IPS DF 6.9 (cell line): ENCODE measurements at places on chromosomes 1 and 21.

DNA sequence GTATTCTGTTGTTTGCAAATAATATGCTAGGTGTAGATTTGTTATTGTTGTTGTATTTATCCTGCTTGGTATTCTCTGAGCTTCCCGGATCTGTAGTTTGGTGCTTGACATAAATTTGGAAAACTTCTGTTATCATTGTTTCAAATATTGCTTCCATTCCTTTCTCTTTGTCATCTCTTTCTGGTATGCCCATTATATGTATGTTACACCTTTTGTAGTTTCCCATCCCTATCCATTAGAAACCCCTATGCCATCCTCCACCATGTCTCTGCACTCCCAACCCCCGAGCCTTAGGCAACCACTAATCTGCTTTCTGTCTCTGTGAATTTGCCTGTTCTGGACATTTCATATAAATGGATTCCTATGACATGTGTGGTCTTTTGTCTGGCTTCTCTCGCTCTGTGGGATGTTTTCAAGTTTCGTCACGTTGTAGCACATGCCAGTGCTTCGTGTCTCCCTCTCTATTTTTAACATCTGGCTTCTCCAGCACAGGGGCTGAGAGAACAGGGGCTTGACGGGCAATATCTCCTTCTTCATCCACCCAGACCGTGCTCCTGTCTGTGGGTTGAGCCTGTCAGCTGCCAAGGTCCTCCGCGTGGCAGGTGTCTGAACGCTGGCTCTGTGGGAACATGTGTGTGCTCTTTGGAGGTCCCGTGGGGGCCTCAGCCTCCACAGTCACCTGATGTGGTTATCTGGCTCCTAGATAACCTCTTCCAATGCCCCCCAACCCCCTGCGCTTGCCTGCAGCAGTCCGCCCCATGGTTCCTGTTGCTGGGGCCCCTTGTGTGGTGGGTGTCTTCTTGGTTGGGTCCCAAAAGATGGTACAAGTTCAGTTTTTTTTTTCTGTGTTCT is 32.8 kb upstream of the MAN1C1 start:
- H3K4me1 ChIP-seq, result peaks cover 7% of the 10 kb centered on the region
- no peaks in the 10 kb centered on the region for H3K27me3 ChIP-seq
- no peak overlapping the region for H3K4me3 ChIP-seq
- H3K27ac ChIP-seq, result no peak overlapping the region

- no peak overlapping the region for H3K4me3 ChIP-seq
- H3K27ac ChIP-seq, result no peak overlapping the region
- H3K36me3 ChIP-seq, result no peaks in the 10 kb centered on the region
Observed at GRCh38 chr1:44834328-44834727, 8.7 kb downstream of the PTCH2 start.

DNA sequence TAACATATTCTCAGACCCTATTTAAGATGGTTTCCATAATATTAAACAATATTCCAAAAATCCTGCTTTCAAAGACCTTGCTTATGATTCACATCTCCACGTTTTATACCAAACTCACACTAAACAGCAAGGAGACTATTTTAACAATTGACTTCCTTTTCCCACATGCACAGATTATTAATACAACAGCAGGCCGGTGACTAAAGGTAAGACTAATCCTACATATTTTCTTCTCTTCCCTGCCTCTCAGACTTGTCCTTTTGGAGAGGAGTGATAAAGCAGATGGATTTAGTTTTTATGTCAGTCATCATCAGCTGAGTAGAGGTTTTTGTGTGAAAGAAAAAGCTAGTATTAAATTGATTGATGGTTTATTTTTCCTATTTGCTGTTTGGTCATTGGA is 400.6 kb downstream of the NTNG1 start:
- H3K27ac ChIP-seq, result no peak overlapping the region
- no peak overlapping the region for H3K4me3 ChIP-seq
- no peaks in the 10 kb centered on the region for H3K36me3 ChIP-seq
- DNase-seq, result no peak

GRCh38 chr1:213861841-213862240 is 125.9 kb upstream of the PROX1 start:
- H3K27me3 ChIP-seq, result no peaks in the 10 kb centered on the region
- no peaks in the 10 kb centered on the region for H3K36me3 ChIP-seq
- no peak for DNase-seq
- no peak overlapping the region for H3K27ac ChIP-seq
- H3K4me1 ChIP-seq, result no peaks in the 10 kb centered on the region

DNA sequence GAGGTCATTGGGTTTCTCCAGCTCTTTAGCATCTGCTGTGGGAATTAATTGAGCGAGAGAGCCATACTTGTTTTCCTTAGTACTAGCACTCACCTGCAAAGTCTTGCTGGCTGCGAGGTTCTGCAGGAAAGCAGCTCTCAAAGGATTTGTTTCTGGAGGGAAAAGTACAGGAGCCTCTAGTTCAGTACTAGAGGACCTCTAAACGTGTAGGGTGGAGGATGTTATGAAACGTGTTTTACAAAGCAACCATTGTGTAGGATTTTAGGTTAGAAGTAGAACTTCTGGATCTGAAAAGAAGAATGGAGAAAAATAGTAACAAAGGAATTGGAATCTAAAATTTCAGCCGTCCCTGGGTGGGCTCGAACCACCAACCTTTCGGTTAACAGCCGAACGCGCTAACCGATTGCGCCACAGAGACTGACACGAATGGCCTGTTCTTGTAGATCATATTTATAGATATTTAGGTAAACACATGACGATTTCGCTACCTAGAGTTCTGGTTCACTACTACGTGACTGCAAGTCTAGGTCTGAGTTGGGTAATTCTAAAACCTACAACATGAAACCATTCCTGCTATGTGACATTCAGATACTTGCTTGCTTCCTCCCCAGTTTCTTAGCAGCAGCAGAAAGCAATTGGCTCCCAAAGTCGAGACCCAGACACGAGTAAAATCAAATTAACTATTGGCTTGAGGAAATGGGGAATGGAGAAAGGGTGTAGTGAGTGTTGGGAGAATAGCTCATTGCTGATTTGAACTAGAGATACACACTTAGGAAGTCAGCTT is 60.2 kb upstream of the CFAP126 start:
- H3K27ac ChIP-seq, result no peak overlapping the region
- H3K4me1 ChIP-seq, result no peaks in the 10 kb centered on the region
- H3K4me3 ChIP-seq, result peak overlapping the region; percentile 66; the same call in 1 of the 2 replicates
- peaks cover 2% of the 10 kb centered on the region; the same call in 1 of the 2 replicates for H3K27me3 ChIP-seq

DNA sequence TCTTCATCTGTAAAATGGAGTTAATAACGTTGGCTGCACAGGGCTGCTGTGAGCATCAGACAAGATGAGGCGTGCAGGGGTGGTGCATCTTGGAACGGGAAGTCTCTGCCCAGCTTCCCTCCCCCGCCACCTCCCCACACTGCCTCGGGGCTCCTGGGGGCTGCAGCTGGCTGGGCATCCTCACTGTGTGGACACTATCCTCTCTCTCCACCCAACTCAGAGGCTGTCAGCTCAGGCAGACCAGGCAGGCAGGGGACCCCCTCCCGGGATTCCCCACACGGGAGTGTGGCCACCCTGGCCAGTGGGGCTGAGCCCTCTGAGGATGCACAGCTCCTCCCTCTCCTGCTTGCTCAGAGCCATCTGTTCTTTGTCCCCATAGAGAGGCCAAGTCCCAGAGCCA is 122.7 kb downstream of the CCDC185 start:
- H3K4me3 ChIP-seq, result no peak overlapping the region
- no peaks in the 10 kb centered on the region for H3K27me3 ChIP-seq
- no peak for DNase-seq
- H3K4me1 ChIP-seq, result 0 out of 2 replicates have a peak, but pooled peaks cover 3% of the 10 kb centered on the region
- no peak overlapping the region for H3K27ac ChIP-seq

DNA sequence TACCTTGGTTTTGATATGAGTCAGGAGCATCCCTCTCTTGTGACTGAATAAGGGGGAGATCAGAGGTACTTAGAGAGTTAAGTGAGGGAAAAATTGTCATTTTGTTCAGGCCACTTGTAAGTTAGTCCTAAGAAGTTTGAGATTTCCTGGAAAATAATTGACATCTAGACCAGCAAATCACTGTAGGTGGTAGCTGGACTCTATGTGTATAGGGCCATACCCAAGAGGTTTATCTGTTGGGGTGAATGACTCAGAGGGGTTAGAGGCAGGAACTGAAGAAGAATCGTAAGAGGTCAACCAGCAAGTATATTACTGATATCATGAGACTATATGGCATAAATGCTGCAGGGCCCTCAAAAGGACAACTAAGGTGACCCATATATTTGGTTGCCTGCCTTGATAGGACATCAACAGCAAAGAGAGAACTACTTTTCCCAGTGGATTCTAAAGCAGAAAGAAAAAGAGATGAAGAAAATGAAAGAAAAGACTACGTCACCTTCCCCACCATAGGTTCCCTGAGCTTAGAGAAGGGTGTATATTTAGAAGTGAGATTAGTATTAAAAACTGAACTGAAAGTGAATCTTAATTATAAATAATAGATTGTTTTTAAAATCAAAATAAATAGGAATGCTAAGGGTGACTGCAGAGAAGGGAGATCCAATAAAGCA is 8.0 kb upstream of the RNPC3 start:
- H3K27ac ChIP-seq, result no peak overlapping the region
- no peak for DNase-seq
- no peaks in the 10 kb centered on the region for H3K4me1 ChIP-seq
- no peaks in the 10 kb centered on the region; the same call in 1 of the 2 replicates for H3K27me3 ChIP-seq

DNA sequence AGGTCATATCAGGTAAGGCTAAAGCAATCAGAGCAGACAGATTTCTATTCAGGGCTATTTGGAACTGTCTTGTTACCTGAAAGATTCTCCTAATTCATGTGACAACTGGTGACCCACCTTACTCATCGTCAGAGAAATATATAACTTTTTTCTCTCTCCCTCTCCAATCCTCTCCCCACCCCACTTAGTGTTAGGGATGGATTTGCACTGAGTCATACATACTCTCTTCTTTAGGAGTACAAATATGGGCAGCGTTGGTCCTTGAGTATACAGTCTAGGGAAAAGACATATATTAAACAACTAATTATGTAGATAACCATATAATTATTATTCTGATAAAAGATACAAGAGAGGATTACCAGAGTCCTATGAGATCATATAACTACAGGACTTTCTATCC is 246.3 kb downstream of the HHIPL2 start:
- no peaks in the 10 kb centered on the region for H3K27me3 ChIP-seq
- H3K4me3 ChIP-seq, result no peak overlapping the region
- no peak for DNase-seq
- H3K4me1 ChIP-seq, result no peaks in the 10 kb centered on the region
- H3K36me3 ChIP-seq, result no peaks in the 10 kb centered on the region

DNA sequence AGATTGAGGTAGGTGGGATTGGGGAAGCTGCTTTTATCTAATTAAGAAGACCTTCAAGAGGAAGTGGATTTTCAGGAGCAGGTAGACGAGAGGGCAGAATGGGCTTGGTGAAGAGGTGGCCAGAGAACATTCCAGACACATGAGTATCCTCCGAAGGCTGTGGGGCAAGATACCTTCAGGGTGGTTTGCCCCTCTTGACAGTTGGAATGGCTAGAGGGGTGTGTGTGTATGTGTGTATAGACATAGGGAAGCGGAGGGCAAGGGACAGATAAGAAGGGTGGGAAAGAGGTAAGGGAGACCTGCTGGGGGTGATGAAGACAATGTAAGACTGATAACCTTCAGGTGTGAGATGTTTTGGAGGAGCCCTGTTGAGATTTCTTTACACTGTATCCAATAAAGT is 46.8 kb upstream of the TSPAN2 start:
- no peak for DNase-seq
- no peaks in the 10 kb centered on the region for H3K4me1 ChIP-seq
- H3K36me3 ChIP-seq, result no peaks in the 10 kb centered on the region
- no peak overlapping the region for H3K27ac ChIP-seq

GRCh38 chr1:221806984-221807383 is 65.1 kb upstream of the DUSP10 start:
- no peaks in the 10 kb centered on the region for H3K36me3 ChIP-seq
- H3K4me1 ChIP-seq, result no peaks in the 10 kb centered on the region
- DNase-seq, result no peak
- H3K27me3 ChIP-seq, result no peaks in the 10 kb centered on the region
- H3K27ac ChIP-seq, result no peak overlapping the region

DNA sequence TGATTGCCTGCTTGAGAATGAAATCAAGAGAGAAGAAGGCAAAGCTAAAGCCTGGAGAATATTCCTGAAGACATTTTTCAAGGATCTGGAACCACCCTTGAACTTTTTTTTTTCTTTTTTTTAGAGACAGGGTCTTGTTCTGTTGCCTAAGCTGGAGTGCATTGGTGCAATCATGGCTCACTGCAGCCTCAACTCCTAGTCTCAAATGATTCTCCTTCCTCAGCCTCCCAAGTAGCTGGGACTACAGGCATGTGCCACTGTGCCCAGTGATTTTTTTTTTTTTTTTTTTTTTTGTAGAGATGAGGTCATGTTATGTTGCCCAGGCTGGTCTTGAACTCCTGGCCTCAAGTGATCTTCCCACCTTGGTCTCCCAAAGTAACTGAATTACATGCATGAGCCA is 22.2 kb upstream of the IRF2BP2 start:
- no peaks in the 10 kb centered on the region for H3K36me3 ChIP-seq
- no peak overlapping the region for H3K27ac ChIP-seq
- no peak for DNase-seq

DNA sequence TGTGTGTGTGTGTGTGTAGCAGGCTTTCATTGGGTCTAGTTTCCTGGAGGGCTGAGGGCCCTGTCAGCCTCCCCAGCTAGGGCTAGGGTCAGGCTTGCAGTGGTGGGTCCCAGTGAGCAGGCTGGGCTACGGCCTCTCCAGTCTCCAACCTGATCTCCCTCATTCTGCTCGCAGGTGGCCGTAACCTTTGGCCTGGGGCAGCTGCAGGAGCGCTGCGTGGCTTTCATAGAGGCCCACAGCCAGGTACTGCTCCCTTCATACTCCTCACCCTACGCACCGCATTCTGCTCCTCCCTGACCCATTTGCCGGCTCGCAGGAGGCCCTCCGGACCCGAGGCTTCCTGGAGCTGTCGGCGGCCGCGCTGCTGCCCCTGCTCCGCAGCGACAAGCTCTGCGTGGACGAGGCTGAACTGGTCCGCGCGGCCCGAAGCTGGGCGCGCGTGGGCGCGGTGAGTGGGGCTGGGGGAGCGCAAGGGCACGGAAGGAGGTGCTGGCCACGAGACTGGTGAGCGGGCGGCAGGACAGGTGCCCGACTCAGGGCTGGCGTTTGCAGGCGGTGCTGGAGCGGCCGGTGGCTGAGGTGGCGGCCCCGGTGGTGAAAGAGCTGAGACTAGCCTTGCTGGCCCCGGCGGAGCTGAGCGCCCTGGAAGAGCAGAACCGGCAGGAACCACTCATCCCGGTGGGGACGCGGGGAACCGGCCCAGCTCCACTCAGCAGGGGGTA is 4.7 kb downstream of the BTBD19 start:
- H3K36me3 ChIP-seq, result no peaks in the 10 kb centered on the region
- peaks cover 11% of the 10 kb centered on the region for H3K4me1 ChIP-seq
- H3K27ac ChIP-seq, result no peak overlapping the region
- no peak for DNase-seq

- no peak for DNase-seq
- H3K36me3 ChIP-seq, result no peaks in the 10 kb centered on the region
- peaks cover 4% of the 10 kb centered on the region; the same call in 1 of the 2 replicates for H3K27me3 ChIP-seq
- H3K27ac ChIP-seq, result no peak overlapping the region
- H3K4me3 ChIP-seq, result no peak overlapping the region
- peaks cover 18% of the 10 kb centered on the region; the same call in 1 of the 2 replicates for H3K4me1 ChIP-seq
Observed at GRCh38 chr1:203511930-203512329, 18.0 kb downstream of the OPTC start.
